ENCODE measurements at places on chromosomes 5 and 9. TPM values are rescaled to one million over a fixed set of nuclear protein-coding genes. Genes with fewer than 3 reads are reported as not detected.

- peak; percentile 60 for DNase-seq
Measured at GRCh38 chr5:111461255-111461671, 51.1 kb downstream of the STARD4 start.

DNA sequence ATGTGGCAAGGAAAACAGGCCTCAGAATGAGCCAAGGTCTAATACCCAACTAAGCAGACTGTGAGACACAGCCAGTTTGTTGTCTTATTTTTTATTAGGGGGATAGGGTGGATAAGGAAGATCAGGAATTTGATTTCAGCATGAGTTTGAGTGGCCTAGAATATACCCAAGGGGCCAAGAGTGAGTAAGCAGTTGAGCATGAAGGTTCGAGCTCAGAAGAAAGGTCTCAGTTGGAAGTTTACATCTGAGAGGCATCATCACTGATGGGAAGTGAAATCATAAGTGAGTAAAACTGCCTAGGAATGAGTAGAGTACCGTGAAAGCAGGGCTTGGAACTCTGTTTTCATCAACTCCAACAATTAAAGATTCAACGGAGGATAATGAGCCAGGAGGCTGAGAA lies 12.6 kb downstream of the PSMD5 start:
- no peak for DNase-seq

DNA sequence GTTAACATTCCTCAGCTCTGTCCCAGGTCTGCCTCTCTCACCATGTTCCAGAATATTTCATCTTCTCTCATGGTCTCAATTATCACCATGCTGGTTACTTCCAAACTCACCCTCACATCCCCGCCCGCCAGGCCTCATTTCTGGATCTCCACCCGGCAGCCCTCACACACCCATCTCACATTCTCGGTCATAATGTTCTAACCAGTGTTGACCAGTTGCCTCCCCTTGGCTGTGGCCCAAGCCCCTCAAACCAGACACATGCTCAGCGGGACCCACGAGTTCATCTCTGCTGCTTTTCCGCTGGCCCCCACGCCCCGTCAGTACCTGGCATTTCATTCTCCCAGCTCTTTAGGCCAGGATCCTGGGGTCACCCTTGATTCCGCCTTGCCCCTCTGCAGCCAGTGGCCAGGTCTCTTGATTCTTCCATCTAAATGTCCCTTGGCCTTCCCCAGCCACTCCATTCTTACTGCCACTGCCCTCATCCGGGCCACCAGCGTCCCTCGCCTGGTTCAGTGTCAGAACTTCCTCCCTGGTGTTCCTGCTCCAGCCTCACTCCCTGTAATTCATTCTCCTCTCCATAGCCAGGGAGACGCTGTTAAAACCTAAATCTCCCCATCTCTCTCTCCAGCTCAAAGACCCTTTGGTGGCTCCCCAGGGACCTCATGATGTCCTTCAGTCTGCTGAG lies 141.7 kb downstream of the MVB12B start:
- DNase-seq: no peak

GRCh38 chr5:156892223-156892622 lies 42.1 kb downstream of the PPP1R2B start:
- peak; percentile 24 for DNase-seq

GRCh38 chr9:36187414-36187813 lies 3.3 kb upstream of the CLTA start:
- DNase-seq: no peak

GRCh38 chr5:153491038-153491744 lies 721 bp downstream of the GRIA1 start:
- DNase-seq: no peak

Gene KCNV2
- total RNA-seq: 1.4 TPM

Gene SPINK13
- not detected for total RNA-seq
